ENCODE measurements at places on chromosomes 4 and X.

DNA sequence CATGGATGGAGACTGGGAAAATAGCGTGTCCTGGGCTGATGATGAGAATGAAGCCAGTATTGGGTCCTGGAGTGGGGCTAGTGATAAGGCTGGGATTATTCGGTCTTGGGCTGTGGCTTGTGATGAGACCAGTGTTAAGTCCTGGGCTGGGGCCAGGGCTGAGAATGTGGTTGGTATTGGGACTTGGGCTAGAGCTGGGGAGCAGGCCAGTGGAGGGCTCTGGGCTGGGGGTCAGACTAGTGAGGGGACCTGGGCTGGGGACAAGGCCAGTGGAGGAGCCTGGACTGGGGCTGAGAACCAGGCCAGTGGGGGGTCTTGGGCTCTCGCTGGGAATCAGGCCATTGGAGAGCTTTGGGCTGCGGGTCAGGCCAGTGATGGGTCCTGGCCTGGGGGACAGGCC is 6.7 kb downstream of the ARMCX4 start:
- DNase-seq = no peak

DNA sequence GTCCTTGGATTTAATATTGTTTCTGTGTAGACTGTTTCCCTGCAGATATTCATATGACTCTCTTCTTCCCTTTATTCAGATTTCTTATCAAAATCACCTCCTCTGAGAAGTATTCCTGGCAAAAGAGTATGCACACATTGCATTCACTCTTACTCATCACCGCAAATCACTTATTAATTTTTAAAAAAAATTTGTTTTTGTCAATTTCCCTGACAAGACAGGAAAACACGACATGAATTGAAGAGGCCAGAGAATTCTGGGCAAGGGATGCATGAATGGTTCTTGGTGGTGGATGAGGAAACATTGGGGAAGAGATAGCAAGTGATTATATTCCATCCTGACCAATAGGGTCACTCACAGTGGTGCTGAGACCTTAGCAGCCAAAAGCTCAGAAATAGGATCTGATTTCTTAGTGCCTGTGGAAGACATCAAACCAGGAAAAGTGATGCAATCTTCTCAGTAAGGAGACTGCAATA is 522.5 kb upstream of the AGA start:
- DNase-seq = no peak

- no peak for DNase-seq
Measured at GRCh38 chrX:105829011-105829410, 6.7 kb downstream of the NRK start.

- peak; percentile 61 for DNase-seq
Measured at GRCh38 chrX:45322382-45322781, 121.7 kb upstream of the DIPK2B start.

GRCh38 chrX:1535241-1536041 is 1.5 kb downstream of the P2RY8 start:
- DNase-seq = no peak

Data from brain microvascular endothelial cell (primary cell).